Small intestine (tissue), 16 donors: ENCODE measurements at places on chromosomes 2 and 18. TPM values are rescaled to one million over a fixed set of nuclear protein-coding genes. Genes with fewer than 3 reads are reported as not detected.

C2orf78 gene
- polyA plus RNA-seq, result not detected

REG3A gene
- 468 TPM for polyA plus RNA-seq

PLCD4 gene
- 1.4 TPM for polyA plus RNA-seq

ANKRD62 gene
- not detected for polyA plus RNA-seq

ANKRD23 gene
- 4.0 TPM for polyA plus RNA-seq

- H3K4me3 ChIP-seq, result no peak overlapping the region
- no peaks in the 10 kb centered on the region for H3K36me3 ChIP-seq
- DNase-seq, result no peak
- no peaks in the 10 kb centered on the region for H3K27me3 ChIP-seq
- no peaks in the 10 kb centered on the region for H3K4me1 ChIP-seq
Observed at GRCh38 chr2:170313992-170314348, 136.0 kb downstream of the MYO3B start.

GRCh38 chr2:234569776-234570430 is 73.0 kb upstream of the ARL4C start:
- no peaks in the 10 kb centered on the region for H3K4me1 ChIP-seq
- H3K27ac ChIP-seq, result no peak overlapping the region
- H3K27me3 ChIP-seq, result no peaks in the 10 kb centered on the region
- no peak for DNase-seq
- H3K36me3 ChIP-seq, result no peaks in the 10 kb centered on the region

DNA sequence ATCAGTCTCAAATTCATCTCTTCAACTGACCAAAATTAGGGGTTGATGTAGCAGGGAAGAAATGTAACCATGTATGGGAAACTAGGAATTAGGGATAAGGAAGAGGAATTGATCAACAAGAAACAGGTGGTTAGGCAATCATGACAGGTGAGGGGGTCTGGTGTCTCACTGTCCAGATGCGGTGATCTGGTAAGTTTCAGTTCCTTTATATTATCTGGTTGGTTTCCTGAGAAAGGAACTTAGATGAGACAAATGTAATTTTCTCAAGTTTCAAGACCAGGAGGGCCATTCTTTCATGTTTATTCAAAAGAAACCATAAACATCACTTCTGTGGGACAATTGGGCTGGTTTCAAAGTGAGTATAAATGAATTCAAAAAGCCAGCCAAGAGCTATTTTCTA is 306.2 kb upstream of the KCNJ3 start:
- no peak for DNase-seq
- H3K4me3 ChIP-seq, result no peak overlapping the region
- H3K4me1 ChIP-seq, result no peaks in the 10 kb centered on the region
- H3K27me3 ChIP-seq, result no peaks in the 10 kb centered on the region

GRCh38 chr2:27162151-27163121 is 13.6 kb downstream of the TCF23 start:
- no peaks in the 10 kb centered on the region for H3K27me3 ChIP-seq
- H3K4me3 ChIP-seq, result no peak overlapping the region
- no peaks in the 10 kb centered on the region for H3K36me3 ChIP-seq
- DNase-seq, result no peak
- H3K27ac ChIP-seq, result peak overlapping the region; percentile 27

- no peaks in the 10 kb centered on the region for H3K4me1 ChIP-seq
- H3K27me3 ChIP-seq, result no peaks in the 10 kb centered on the region
- no peaks in the 10 kb centered on the region for H3K36me3 ChIP-seq
- DNase-seq, result peak; percentile 21
- H3K27ac ChIP-seq, result no peak overlapping the region
Observed at GRCh38 chr2:241577413-241578122, 19.0 kb downstream of the BOK start.
